DMS53 (cell line): ENCODE measurements at places on chromosomes 2 and 18.

DNA sequence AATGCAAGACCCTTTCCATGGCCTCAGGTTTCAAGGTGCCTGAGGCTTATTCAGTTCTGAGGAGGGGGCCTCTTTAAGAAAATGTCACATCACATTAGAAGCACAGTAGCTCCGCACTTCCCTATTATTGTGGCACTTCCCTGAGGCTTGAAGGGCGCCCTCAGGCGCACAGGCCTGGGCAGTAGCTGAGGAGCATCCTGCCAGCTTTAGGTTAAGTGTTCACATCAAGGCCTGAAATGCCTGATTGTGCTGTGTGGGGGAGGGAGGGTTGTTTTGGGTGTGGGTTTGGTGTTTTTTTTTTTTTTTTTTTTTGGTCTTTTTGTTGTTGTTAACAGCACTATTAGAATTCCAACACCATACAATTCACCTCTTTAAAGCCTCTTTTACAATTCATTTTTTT lies 107.9 kb downstream of the CABLES1 start:
- DNase-seq = peak; percentile 24

DNA sequence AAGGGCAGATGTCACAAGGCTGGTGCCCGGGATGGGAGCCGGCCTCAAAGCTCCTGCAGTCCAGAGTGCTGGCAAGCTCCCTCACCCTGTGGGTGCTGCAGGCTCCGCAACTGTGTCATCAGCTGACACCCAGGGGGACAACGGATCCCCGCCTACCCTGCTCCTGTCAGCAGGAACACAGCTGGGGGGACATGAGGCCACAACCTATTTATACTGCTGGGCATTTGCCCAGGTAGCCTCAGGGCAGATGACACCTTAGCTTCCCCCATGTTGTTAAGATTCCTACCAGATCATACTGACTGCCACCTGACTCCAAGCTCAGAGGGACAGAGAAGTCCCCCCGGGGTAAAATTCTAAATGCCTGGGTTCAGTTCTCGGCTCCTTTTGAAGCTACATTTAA lies 1.2 kb downstream of the ANKRD23 start:
- DNase-seq = no peak

DNA sequence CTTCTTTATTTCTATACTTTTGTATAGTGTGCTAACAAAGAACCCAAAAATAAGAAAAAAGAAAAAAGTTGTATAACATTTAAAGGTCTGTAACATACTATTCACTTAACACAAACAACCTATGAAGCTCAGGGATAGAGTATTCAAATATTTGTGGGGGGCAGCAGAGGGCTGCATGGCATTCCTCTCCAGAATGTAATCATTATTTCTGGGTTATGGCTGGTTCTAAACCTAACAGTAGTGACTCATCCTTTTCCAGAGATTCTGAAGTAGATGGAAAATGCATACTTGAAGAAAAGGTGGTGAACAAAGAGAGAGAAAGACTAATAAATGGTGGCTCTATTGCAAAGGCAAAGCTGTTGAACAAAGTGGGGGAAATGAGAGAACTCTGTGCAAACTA lies 249.4 kb downstream of the NRXN1 start:
- peak; percentile 21 for DNase-seq

GRCh38 chr2:38581193-38582147 lies 21.3 kb downstream of the HNRNPLL start:
- DNase-seq = peak; percentile 80

- no peak for DNase-seq
Measured at GRCh38 chr2:170641961-170642360, 73.2 kb upstream of the SP5 start.
